ENCODE measurements at places on chromosomes 7 and 10.

DNA sequence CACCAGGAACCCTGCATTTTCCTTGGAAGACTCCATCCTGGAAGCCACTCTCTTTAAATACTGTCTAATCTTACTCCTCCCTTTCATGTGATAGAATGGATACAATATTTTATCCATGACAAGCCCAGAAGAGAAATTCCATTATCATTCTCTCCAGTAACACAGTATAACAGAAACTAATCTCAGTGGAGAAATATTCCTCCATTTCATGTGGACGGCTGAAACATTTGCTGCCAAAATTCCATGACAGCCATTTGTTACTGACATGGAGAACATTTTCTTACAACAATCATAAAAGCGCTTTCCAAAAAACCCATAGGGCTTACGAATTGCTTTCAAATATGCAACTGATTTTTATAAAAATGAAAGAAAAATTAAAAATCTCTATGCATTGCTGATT, 392.8 kb upstream of the KLF6 start:
- DNase-seq, result no peak

- DNase-seq, result no peak
Measured at GRCh38 chr10:74347522-74347921, 196.5 kb downstream of the ADK start.

DNA sequence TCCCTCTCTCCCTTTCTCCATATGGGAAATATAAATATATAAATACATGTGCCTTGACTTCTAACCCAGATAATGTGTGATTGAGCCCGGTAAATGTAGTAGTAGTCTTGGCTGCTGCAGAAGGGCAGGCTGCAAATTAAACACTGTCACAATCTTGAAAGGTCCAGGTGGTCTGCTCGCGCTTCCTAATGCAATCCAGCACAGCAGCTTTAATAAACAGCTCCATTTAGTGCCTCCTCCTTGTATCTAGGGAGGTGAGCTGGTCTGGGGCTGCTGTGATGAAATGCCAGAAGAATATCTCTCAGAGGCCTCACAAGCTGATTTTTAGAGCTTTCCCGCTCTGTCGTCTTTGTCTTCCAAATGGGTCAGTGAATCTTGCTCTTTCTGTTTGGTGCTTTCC, 782 bp downstream of the POU6F2 start:
- no peak for DNase-seq

DNA sequence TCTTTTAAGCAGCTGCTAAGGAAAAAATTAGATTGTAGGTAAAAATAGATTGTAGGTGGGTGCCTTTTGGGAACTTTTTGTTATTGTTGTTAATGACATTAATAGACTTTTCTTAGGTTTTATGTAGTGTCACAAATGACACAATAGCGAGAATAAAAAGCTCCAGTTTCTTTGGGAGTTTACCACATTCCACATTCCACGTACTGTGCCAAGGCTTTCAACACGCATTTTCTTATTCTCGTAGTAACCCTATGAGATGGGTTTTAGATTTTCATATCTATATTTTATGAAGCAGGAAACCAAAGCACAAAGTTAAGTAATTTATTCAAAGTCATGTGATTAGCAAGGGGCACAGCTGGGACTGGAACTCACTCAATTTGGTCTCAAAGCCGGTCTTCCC, 103.8 kb downstream of the XRCC2 start:
- no peak for DNase-seq

- no peak for DNase-seq
Measured at GRCh38 chr10:82340166-82340565, 465.2 kb downstream of the NRG3 start.

DNA sequence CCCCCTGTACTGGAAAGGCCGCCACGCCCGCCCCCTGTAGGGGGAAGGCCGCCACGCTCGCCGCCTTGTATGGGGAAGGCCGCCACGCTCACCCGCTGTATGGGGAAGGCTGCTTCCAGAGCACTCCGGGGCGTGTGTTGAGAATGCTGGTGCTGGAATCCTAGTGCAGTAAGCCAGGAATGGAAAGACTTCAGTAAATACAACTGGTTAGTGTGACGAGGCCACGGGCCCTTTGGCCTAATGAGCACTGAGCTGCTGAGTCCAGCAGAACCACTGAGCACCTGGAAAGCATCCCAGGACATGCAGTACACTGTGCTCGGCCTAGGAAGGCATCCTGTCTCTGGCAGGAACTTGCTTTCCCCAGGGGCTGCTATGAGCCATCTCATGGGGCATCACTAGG, 398.9 kb downstream of the PTPRN2 start:
- DNase-seq, result no peak

- no peak for DNase-seq
Measured at GRCh38 chr10:89887830-89888229, 186.4 kb downstream of the KIF20B start.

GRCh38 chr7:26182706-26183105, 17.8 kb downstream of the HNRNPA2B1 start:
- DNase-seq, result no peak

DNA sequence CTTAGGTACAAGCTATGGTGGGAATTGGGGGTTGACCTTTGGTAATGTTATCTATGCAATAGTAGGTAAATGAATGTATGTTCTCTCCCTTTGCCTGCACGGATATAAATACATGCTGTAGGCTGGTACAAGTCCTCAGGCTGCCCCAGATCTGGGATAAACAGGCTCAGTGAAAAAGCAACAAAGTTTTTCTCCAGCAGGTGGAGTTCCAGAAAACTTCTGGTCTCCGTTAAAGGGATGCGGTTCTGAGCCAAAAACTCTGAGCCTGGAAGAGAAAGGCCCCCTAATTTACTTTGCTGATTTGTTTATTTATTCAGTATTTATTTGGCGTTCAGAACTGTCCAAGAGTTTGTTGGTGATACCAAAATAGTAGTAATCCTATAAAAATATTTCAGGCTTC, 204.7 kb downstream of the ADRA2A start:
- DNase-seq, result no peak

- DNase-seq, result no peak
Measured at GRCh38 chr7:102376964-102377466, 19.1 kb upstream of the PRKRIP1 start.

DNA sequence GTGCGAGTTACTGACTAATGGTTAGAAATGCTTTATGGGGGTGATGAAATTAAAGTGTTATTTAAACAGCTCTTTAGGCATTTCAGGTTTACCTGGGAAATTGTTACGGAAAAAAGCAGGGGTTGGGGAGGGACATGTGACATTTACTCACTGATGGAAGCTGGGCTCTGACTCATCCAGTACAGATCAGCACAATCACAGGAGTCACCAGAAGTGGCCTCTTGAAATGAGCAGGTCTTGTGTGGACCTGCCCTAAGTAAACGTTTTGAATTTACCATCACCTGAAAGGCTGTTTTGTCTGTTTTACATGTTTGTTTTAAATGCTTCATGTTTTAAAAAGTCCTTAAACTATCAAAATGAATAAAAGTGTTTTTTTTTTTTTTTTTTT, 2.3 kb downstream of the GLRX3 start:
- no peak for DNase-seq

GRCh38 chr7:754531-755412, 27.7 kb upstream of the PRKAR1B start:
- no peak for DNase-seq

DNA sequence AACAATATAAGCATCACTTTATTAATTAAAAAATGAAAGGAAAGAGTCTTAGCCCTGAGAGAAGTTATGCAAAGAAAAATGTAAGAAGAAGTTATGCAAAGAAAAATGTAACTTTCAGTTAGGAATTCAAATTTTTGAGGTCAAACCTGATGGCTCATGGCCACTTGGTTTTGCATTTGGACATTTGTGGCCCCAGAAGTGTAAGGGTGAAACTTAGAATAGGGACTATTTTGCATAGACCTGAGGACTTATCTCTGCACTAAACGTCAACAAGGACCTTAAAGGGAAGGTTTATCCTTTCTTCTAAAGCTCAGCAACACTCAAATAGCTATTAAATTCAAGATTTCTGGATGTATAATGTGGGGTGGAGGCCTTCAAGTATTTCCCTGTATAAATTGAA, 724.5 kb upstream of the POT1 start:
- no peak for DNase-seq

GRCh38 chr10:114635797-114636550, 22.1 kb downstream of the ABLIM1 start:
- no peak for DNase-seq

DNA sequence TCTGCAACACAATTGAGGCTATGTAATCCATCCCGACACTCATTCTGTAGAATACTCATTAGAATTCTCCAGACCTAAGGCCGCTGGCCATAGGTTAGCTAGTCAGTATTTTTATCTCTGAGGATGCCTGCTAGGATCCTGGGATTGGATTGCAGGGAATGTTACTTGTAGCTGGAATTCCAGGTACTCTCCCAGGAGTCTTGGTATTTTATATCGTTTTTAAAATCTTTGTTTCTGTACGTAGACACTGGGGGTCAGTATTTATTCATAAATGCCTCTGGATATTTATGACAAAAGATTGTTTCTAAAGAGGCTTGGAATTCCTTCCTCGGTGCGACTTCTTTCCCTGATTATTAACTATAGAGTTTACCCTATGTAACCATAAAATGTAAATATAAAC, 40.1 kb downstream of the BPGM start:
- DNase-seq, result no peak
